ENCODE measurements at places on chromosomes 4 and X. TPM values are rescaled to one million over a fixed set of nuclear protein-coding genes. Genes with fewer than 3 reads are reported as not detected.

- DNase-seq = no peak
Measured at GRCh38 chrX:96692890-96693289, 8.2 kb downstream of the DIAPH2 start.

DNA sequence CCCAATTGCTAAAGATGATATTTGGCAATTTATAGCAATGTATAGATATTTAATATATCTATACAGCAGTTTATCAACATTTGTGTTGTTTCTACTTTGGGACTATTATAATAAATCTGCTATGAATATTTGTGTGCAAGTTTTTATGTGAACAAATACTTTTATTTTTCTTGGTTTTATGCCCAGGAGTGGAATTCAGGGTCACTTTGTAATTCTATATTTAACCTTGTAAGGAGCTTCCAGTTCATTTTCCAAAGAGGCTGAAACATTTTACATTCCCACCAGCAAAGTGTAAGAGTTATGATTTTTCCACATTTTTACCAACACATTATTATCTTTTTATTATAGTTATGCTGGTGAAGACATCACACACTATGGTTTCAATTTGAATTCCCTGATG lies 801.3 kb downstream of the PCDH18 start:
- DNase-seq = no peak

Gene SPANXN3
- total RNA-seq = not detected

DNA sequence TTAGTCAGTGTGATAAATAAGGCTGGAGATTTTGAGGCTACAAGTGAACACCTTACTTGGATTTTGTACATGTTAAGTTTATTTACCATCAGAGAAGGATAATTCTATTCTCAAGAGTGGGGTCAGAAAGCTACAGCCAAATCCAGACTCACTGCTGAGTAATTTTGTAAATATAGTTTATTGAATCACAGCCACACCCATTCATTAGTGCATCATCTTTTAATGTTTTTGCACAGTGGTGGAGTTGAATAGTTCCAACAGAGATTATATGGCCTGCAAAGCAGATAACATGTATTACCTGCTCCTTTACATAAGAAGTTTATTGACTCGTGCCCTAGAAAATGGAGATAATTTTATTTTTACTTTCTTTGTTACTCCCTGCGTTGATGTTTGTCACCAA lies 60.4 kb downstream of the PCDH18 start:
- no peak for DNase-seq

Gene APEX2
- total RNA-seq = 7.5 TPM

Gene DHX15
- total RNA-seq = 221 TPM

DNA sequence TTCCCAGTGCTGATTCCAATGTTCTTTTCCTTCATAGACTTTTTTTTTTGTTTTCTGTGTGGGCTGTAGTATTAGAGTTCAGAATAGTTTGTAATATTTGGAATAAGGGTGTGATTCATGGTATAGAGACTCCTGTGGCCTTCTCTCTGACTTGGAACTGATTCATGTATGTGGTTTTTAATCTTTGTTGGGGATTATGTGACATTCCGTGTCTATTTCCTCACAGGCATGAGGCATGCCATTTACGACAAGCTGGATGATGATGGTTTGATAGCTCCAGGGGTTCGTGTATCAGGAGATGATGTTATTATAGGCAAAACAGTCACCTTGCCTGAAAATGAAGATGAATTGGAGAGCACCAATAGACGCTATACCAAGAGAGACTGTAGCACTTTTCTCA lies 44.4 kb downstream of the POLR2B start:
- no peak for DNase-seq

- no peak for DNase-seq
Measured at GRCh38 chr4:13384055-13384454, 100.1 kb downstream of the RAB28 start.

Gene SPANXN4
- not detected for total RNA-seq

DNA sequence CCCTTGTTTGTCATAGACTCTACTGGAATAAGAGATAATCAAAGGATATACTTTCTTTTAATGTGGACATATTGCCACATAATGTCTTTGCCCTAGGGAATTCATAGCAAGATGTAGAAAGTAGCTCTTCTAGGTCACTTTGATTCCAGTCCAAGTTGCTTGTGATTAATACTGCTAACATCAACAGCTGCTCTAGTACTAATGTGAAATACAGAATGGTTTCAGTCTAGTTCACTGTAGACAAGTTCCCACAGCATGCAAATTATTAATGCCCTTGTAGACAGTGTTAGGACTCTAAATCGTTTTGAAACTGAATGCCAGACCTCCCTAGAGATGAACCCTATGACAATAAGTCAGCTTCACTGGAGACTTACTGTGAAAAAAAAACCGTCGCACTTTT lies 494.6 kb upstream of the ATOH1 start:
- no peak for DNase-seq

Gene TMEM31
- not detected for total RNA-seq

GRCh38 chr4:73683456-73683855 lies 56.9 kb upstream of the CXCL8 start:
- DNase-seq = no peak

- no peak for DNase-seq
Measured at GRCh38 chrX:114717921-114718320, 134.0 kb downstream of the HTR2C start.

Gene PCDH7
- not detected for total RNA-seq

DNA sequence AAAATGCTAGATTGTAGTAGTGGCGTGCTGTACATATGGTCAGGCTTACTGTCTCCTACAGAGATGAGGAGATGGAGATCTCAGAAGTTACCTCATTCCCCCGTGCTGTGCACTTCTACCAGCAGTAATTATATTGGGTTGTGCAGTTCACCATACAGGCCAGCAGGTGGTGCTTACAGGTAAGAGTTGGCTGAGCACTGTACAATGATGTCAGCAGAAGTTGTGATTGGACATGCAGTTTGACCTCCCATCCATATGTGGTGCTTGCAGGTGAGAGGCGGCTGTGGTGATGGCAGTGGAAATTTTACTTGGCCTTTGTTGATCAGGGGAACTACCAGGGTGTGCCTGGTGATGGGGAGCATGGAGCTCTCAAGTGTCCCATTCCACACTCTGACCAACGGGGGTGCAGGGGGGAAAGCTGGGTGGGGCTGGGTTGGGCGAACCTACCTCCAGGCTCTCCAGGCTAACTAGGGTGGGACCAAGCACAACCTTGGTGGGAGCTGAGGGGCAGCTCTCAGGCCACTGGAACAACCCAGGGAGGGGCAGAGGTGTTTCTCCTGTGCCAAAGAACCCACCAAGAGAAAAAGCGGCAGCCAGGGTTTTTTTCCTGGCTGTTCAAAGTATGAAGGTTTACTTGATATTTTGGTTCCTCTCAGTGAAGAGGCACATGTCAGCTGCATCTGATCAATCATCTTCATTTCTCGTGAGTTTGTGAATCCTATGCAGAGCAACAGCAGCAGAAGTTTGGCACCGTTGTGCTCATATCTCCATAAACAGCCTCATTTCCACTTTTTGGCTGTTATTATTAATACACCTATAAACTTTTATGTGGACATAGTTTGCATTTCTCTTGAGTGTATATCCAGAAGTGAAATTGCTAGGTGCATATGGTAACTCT lies 73.8 kb upstream of the FREM3 start:
- DNase-seq = no peak

DNA sequence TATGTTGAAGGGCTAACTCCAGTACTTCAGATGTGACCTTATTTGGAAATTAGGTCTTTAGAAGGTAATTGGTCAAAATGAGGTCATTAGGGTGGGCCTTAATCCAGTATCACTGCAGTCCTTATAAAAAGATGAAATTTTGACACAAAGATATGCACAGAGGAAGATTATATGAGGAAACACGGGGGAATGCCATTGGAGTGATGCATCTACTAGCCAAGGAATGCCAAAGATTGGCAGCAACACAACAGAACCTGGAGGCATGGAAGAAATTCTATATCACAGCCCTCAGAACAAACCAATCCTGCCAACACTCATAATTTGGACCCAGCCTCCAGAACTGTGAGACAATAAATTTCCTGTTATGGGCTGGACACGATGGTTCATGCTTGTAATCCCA lies 17.6 kb downstream of the TRIM61 start:
- no peak for DNase-seq

Gene ATP8A1
- total RNA-seq = 134 TPM

DNA sequence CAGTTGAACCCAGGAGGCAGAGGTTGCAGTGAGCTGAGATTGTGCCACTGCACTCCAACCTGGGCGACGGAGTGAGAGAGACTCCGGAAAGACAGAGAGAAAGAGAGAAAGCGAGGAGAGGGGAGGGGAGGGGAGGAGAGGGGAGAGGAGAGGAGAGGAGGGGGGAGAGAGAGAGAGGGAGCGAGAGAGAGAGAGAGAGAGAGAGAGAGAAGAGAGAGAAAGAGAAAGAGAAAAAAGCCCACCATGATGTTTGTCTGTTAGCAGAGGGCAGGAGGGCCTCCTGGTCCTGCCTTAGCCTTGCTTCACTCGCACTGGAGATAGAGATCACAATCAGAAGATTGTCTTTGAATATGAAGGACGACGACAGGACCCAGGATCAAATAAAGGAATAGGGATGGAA lies 18.7 kb upstream of the BCORL1 start:
- DNase-seq = no peak

DNA sequence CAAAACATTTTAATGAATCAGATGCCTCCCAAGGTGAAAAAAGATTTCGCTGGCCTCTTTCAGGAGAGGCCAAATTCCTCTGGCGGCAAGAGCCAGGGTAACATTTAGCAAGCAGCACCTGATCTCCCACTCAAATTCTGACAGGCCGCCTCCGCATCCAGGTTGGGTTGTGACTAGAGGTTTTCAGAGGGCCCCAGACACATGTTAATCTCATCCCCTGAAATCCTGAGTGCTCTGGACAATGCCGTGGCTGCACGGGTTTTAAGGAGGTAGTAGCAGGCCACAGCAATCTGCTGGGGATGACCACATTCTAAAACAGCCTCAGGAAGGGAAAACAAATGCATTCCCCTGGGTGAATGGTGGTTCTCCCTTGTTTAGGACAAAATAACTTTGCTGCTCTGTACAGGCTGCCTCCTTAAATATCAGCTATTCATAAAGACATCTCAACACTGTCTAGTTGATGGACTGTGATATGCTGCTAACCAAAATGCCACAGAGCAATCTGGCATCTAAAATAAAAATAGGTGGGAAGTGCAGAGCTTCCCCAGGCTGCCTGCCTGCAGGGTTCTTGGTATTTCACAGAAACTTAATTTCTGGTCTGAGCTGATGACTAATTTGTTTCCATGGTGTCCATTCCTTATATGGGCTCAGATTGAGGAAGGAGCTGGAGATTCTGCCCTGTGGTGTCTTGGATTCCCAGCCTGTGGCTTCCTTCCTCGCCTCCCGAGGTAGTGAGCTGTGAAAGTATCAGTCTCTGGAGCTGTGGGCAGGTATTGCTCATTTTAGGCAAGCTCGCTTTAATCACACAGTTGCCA lies 202.0 kb downstream of the DCLK2 start:
- DNase-seq = no peak

- no peak for DNase-seq
Measured at GRCh38 chr4:95465010-95465409, 83.8 kb downstream of the UNC5C start.

DNA sequence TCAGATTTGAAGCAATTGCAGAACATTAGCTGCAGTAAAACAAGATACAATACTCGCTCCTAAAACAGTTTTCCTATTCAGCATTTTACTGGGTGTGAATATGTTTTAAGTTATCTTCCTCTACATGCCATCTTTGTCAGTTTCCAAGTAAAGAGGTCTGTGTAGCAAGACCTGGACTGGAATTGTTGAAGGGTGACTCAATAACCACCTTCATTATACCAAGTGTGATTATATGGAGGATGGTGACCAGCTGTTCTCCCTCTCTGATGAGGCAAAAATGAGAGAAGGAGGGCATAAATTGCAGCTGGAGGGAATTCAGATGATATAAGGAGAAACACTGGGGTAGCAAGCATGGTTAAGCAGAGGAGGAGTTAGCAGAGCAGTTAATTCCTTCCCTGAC lies 922.1 kb upstream of the SLIT2 start:
- no peak for DNase-seq

GRCh38 chrX:40195368-40195767 lies 97.6 kb upstream of the BCOR start:
- DNase-seq = no peak

DNA sequence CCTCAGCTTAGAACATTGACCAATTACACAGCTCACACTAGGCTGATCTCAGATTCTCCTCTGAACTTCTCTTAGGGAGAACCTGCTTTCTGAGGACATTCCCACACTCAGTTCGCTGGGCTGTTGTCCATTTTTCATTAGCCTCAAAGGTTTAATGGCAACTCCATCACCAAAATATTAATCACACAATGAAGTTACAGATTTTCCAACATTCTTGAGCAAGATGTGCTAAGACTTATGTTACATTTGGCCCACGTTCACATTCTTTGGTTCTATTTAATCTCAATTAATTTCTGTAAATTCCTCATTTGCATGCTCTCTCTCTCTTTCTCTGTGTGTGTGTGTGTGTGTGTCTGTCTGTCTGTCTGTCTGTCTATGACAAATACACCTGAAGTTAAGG lies 82.3 kb upstream of the EDNRA start:
- DNase-seq = no peak

Gene ART3
- total RNA-seq = not detected

DNA sequence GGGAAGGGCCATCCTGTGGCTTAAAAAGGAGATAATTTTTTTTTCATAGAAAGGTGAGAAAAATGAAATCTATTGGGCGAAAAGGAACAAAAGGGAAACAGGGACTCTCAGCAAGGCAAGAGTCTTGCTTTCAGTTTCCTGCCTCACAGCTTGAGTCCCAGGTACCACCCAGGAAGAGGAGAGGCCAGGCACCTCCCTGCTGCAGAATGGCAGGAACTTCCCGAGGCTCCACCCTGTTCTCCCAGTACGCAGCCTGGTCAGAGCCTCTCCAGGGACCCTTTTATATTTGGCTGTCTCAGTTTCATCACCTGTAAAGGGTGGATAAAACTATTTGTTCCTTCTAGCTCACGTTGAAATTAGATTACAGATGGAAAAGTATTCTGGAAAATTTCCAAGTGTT lies 33.8 kb downstream of the UCHL1 start:
- no peak for DNase-seq

DNA sequence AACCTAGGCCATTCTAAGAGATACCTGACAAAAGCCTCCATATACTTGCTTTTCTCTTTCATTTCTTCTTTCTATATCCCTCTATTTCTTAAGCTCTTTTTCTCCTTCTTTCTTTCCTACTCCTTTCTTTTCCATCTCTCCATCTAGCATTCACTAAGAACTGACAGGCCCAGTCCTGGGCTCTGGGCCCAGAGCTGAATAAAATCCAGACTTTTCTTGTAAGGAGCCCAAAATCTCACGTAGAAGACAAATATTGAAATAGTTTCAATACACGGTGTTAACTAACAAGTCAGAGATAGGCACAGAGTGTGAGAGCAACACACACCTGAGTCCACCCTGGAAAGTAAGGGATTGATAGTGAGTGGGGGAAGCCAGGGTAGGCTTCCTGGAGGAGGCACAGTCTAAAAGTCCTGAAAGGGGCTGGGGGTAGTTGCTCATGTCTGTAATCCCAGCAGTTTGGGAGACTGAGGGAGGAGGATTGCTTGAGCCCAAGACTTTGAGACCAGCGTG lies 73.2 kb upstream of the EFNB1 start:
- DNase-seq = no peak

All from CD8-positive, alpha-beta T cell (primary cell).